Activated CD4-positive, alpha-beta T cell treated with anti-CD3 and anti-CD28 coated beads for 48 hours (primary cell): ENCODE measurements at places on chromosomes 7 and 10.

DNA sequence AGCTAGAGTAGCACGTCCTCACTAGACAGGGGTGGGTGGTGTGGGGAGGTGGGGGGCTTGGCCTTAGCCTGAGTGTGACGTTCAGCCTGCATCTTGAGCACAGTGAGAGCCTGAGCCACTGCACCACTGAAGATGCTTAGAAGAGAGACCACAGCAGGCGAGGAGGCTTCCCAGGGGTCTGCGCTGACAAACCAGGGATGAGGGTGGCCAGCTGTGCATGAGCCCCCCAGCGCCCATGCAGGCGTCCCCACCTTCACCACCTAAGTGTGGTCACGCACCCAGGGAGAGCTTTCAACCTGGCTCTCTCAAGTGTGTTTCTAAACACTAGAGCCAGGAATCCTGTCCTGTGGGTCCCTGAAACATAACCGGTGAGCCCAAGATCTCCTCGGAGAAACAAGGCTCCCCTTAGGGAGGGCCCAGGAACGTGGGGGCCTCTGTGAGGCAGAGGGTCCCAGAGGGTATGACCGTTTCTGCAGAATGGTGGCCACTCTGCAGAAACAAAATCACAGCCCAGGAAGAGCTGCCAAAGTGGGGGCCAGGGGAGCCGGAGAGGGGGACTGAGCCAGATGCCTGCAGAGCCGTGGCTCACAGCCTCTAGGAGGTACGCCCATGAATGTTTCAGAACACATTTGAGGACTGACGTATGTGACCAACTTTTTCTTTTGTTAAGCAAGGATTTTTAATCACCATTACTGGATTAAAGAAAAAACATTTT, 85.2 kb upstream of the INSIG1 start:
- no peak for DNase-seq

- no peak for DNase-seq
Observed at GRCh38 chr10:12109286-12109685, 20.2 kb upstream of the SEC61A2 start.

GRCh38 chr10:115103700-115104099, 10.5 kb downstream of the ATRNL1 start:
- no peak for DNase-seq

DNA sequence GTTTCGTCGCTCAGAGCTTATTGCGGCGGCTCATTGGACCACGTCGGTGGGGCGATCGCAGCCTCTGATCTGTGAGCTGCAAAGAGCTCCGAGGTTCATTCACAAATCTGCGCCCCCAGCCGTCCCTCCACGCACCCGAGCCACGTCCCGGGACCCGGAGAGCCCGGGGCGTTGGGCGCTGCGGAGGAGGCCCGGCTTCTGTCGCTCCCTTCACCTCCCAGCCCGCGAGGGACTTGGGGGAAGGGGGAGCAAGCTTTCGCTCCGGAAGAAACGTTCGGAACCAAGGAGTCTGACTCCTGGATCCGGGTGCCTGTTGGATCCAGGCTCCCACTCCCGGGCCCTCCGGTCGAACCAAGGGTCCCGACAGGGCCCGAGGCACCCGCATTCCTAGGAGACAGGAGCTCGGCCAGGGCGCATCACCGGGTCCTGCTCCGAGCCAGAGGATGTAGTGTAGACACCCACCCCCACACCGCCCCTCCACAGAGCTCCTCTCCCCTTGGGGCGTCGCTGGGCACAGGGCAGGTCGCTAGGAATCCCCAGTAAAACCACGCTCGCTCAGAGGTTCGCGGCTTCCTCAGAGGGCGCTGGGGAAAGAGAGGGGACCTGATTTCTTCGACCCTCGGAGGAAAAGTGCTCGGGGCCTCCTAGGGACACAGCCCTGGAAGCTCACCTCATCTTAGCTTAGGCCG, 7.9 kb upstream of the EN2 start:
- no peak for DNase-seq

- DNase-seq: peak; percentile 30
Observed at GRCh38 chr7:148084138-148084537, 506.4 kb upstream of the C7orf33 start.

- no peak for DNase-seq
Observed at GRCh38 chr10:128689667-128690066, 563.4 kb upstream of the MKI67 start.

GRCh38 chr7:30975256-30975899, 11.6 kb downstream of the GHRHR start:
- no peak for DNase-seq

- no peak for DNase-seq
Observed at GRCh38 chr10:12807096-12807755, 194.3 kb downstream of the CCDC3 start.

DNA sequence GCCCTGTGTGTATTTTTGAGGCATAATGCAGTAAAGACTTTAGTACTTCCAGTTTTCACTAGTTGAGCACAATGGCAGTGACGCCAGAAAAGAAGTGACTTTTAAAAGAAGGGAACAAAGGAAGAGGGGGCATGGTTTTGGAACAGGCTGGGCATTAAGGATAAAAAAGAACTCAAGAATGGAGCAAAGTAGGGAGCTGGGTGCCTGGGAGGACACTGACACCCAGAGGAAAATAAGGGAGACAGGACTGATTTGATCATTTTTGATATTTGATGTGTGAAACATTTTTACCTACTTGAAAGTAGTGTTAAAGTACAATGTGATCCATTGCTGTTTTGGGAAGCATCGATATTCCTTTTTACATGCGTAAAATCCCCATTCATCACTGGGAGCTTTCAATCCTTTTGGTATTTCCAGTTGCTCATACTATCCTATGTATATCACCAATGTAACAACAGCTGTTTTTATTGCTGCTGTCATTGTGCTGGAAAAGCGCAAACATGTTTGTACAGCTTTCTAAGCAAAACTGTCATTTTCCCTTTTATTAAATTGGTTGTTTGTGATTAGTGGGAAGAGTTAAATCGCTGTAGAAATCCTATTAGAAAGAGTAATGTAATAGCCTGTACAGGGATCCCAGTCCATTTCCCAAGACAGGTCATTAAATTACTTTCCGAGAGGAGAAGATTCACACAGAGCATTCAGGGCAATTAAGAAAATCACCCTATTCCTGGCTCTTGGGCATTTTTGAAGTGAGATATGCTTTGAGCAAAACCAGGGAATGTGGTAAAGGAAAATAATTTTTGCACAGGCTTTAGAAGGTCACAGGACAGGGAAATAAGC, 85.2 kb downstream of the ADAM12 start:
- DNase-seq: no peak

DNA sequence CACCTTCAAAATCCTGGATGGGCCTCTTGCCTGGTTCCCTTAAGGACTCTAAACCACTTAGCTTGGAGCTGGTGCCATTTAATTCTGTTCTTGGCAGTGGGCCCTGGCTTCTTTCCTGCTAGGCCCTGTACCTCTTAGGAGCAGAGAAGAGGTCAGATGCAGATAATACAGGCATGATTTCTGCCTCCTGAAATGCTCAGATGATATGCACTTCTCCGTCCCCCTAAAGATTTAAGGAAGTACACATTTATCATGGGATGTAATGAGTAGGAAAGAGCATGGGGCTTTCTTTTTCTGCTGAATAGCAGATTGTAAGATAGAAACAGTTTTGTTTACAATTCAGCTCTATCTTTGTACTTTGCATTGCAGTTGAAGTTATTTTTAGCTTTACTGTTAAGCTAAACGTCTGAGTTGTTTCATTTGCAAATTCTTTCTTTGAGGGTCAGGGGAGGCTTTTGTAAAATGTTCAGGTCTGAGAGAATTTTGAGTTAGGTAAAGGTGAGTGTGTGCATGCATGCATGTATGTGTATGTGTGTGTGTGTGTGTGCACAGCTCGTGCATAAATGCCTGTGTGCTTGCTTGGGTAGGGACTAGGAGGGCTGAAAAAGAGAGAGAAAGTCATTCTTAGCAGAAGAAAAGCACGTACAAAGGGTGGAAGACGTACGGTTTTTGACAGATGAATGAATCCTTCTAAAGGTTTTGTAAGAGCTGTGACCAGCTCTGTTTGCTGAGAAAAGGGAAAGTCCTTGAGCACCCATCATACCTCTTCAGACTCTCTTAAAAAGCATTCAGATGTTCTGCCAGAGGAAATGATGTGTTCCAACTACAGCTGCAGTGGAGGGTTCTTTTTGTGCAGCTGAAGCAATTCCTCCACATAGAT, 364.2 kb downstream of the AUTS2 start:
- DNase-seq: no peak

- DNase-seq: no peak
Observed at GRCh38 chr10:12927896-12928295, 73.6 kb downstream of the CCDC3 start.

DNA sequence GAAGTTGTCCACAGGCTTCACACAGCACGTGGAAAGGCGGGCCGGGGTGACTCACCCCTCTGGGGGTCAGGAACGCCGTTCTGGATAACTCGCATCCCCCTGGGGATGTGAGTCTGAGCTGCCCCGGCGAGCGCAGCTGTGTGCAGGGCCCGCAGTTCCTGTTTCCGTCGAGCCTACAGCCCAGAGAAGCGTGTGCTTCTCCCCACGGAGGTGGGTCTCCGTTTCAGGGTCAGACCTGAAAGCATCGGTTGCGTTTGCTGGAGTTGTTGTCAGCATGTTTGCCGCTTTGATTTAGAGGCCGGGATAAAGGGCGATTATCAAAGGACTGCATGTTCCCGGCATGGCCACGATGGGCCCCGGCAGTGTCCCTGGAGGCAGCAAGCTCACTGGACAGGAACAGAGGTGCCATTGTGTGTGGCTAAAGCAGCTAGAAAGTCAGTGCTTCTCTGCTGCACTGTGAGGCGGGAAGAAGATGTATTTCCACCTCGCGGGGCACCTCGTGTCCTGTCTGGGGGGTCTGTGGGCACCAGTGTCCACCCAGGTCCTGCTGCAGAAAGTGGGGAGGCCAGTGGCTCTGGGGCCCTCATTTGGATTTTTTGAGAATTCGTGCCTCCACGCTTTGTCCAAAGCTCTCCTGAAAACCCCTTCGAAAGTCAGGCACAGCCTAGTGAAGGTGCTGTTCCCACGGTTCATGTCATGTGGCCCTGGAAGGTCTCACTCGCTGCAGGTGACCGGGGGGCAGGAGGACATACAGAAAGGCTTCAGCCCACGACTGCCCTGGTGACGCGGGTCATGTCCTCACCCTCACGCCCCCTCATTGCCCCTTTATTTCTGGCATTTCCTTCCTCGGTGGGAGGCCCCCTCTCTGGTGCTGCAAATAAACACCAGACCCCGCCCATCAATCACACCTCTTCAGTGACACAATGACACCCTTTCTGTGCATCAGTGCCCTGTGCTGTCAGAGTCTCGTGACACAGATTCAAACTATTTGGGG, 27.4 kb upstream of the GDI2 start:
- DNase-seq: no peak

DNA sequence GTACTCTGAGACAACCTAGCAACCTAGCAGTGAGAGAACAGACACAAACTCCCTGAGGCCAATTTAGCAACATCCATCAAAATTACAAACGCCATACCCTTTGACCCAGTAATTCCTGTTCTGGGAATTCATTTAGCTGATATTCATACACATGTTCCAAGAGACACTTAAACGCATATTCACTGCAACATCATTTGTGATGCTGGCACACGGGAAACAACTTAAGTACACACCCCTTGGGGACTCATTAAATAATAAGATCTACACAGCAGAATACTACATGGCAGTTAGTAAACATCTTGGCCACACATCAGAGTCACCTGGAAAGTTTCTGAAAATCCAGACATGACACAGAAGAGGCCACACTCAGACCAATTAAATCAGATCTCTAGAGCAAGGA, 17.6 kb downstream of the NUDCD3 start:
- no peak for DNase-seq

GRCh38 chr10:77197544-77197943, 440.1 kb downstream of the KCNMA1 start:
- DNase-seq: no peak

- no peak for DNase-seq
Observed at GRCh38 chr10:66550351-66550750, 375.5 kb upstream of the LRRTM3 start.

DNA sequence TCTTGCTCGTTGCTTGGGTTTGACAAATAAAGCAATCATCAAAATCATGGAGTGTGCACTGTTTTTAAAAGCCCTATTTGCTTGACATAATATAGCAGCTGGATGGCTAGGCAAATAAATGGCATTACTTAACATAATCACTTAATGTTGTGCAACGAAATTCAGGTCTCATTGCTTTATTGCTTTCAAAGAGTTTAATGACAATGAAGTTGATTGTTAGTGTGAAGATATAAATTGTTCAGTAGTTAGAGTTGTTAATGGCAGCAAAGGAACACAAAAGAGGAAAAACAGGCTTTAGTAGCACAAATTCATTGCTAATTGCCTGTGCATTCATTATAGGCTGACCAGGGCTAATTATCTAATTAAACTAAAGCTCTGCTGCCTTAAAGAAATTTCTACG, 7.6 kb upstream of the ADO start:
- DNase-seq: no peak

DNA sequence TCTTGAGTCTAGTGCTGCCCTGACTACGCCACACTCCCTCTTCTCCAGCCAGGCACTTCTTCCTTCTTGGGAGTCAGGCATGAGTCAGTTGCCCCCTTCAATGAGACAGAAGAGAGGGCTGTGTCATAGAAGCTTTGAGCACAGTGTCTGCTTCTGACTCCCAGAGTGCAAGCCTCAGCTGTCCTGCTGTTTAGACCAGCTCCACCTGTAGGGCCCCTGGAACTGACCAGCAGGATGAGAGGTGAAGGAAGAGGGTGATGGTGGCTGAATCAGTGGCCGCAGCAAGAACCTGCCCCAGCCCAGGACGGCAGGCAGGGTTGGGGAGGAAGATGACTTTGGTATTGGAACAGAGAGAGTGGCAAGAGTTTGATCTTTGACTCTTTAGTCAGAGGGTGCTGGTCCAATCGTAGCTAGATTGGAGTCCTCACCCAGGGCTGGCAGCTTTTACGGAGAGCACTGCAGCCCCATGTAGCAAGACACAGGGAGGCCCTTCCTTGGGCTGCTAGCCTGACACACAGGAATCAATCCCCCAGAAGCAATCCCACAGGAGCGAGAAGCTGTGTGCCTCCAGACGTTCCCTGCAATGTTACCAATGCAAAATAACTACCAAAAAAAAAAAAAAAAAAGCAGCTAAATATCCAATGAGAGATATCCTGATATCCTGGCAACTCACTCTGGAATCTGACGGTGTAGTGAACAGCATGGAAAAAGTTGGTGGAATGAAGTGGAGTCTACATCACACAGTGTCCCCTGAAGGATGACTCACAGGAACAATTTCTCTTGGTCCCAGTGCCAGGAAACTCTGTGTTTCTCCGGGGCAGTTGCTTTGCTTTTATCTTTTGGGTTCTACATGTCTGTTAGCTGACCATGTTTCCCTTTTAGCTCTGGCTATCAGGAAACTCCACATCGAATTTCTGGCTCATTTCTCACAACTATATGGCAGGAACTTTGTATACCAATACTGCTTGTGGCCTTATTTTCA, 6.9 kb downstream of the C10orf62 start:
- DNase-seq: no peak

DNA sequence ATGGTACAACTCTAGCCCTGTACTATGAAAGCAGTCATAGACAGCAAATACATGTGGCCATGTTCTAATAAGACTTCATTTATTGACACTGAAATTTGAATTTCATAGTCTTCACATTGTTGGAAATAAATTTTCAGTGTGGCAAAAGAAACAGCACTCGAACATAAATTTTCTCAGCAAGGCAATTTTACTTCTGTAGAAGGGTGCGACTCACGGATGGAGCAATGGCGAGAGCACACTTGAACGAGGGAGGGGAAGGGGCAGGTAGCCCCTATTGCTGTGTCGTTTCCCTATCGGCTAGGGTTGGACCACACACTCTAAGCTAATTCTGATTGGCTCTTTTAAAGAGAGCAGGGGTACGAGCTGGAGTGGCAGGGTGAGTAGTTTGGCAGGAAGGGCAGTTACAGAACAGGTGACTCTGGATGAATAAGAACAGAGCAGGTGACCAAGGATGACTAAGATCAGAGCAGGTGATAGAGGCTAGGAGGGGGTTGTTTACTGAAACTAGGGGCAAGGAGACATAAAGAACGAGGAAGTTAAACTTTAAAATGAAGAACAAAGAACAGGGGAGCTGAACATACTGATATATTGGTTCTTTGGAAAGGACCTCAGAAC, 52.0 kb downstream of the LRRC4 start:
- no peak for DNase-seq
